CD4-positive, alpha-beta T cell treated with Interleukin-6 for 4 hours (primary cell): ENCODE measurements at places on chromosomes 1 and 21.

DNA sequence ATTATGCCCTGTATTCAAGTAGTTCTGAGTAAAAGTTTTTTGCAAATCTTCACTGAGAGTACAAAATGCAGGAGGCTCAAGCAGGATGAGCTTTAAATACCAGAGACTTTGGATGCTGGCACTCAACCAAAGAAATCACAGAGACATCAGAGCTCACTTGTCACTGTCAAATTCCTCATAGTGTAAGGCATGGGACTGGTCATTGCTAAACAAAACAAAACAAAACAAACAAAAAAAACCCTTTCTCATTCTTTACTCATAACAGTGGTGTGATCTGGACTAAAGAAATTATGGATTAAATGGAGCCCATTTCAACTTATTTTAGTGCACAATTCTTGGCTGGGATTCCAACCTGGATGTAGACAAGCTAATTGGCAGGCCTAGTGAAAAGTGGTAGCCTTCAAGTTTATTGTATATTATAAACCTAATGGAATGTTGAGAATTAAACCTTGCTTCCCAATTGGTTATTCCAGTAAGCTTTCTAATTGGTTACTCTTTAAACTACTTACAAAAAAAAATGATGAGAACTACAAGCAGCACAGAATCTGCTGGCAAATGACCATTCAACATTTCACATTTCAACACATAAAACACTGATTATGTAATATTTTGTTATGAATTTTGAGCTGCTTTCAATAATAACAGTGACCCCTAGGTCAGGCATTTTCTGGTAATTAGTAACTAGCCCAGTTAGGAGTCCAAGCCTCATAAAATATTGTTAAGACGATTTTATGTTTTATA lies 30.6 kb upstream of the NEK7 start:
- DNase-seq, result no peak

DNA sequence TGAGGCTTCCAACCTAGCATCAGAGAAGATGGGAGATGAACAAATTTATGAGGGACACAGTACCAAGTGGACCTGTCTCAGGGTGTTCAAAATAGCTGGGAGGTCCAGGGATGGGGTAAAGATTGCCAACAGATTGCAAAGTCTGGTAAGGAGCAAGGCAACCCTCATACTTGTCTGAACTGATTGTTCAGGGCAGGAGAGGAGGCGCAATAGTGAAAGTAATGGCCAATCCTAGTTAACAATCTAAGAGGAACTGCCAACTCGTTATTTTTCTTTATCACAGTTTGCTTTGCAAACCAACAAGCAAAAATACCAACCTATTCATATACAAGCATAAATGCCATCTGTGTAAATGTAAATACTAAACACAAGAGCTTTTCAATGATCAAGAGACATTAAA lies 78.4 kb upstream of the S1PR1 start:
- no peak for DNase-seq

- no peak for DNase-seq
Measured at GRCh38 chr1:176885751-176886150, 278.8 kb downstream of the ASTN1 start.

DNA sequence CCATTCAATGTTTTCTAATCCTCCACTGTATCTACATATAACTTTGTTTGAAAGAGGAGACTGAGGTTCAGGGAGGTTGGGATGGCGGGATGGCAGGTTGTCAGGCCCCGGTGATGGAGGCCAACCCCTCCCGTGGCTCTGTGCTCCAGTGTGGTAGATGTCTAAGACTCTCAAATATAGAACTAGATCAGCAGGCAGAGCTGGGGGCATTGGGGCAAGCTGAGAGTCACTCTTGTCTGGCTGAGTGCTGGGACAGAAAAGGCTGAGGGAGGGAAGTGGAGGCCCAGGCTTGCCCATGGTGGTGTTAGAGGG lies 1.7 kb downstream of the IL6R start:
- peak; percentile 30 for DNase-seq

DNA sequence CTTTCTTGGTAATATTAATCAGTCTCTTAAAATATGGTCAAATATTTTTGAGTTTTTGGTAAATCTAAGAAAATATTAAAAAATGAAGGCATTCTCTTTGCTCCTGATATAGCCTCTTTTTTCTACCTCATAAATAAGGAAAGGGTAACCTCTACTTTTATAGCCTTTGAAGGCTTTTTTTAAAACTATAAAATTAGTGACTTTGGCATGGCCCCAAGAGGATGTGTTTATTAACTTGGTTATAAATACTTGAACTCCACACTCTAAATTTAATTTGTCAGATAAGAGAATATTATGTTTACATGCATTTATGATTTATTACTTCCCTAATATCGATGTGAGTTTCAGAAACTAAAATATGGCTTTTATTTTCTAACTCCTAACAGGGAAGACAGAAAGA lies 60.3 kb downstream of the LMO4 start:
- no peak for DNase-seq

DNA sequence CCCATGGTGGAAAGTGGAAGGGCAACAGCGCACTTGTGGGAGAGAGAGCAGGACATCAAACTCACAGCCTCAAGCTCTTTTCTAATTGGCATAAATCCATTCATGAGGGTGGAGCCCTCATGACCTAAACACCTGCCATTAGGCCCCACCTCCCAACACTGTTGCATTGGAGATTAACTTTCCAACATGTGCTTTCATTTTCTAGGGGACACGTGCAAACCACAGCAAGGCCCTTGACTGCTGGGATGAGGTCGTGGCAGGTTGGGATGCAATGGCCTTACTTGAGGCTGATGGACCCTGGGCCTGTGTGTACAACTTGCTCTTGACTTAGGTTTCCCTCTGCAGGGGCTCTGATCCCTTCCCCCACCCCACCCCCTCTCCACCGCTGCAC lies 35.9 kb upstream of the NEK2 start:
- no peak for DNase-seq

DNA sequence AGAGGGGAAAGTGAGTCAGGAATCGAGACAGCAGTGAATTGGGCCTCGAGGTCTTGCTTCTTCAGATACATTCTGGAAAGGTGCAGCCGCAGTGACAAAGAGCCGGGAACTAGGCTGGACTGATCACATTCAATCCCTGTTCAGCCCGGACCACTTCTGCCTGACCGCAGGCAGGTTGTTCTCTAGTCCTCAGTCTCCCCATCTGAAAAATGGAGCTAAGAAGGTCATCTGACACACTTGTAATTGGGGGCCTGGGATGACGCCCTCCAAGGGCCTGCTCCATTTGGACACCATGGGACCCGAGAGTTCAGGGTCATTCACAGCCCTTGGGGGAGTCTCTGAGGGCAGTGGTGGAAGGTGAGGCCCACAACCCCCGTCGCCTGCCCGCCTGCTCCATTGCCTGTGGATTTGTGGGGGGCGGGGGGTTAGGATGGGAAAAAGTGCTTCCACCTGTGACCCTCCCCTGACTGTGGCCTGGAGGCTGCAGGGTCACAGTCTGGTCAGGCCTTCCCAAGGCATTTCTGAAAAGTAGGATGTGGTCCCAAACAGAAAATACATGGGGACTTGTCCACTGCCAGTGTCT lies 87.9 kb upstream of the CSF3R start:
- no peak for DNase-seq

- DNase-seq, result no peak
Measured at GRCh38 chr21:38367646-38368045, 110.9 kb downstream of the KCNJ15 start.

- no peak for DNase-seq
Measured at GRCh38 chr1:2858676-2859075, 57.2 kb upstream of the TTC34 start.

DNA sequence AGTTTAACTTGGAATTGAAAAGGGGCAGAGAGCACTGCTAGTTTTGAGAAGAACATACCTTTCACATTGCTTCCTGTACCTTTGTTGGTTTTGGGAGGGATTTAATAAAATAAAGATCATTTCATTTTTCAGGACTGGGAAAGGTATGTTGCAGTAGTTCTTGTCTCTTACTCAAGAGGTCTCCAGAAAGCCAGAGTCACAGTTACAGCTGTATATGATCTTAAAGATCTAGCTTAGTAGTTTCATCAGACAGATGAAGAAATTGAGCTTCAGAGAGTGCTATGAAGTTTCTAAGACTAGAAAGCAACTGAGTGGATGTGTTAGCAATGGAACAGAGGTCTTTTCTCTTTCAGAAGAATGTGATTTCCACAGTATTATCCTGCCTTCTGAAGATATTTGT lies 1.0 kb downstream of the OR10K2 start:
- no peak for DNase-seq

- no peak for DNase-seq
Measured at GRCh38 chr1:100795646-100795985, 76.1 kb downstream of the VCAM1 start.
